H1 (cell line): ENCODE measurements at places on chromosomes 6 and 20. TPM values are rescaled to one million over a fixed set of nuclear protein-coding genes. Genes with fewer than 3 reads are reported as not detected.

C6orf58 gene
- not detected in 2 replicates for total RNA-seq

BMP7 gene
- total RNA-seq = 7.2 and 9.2 TPM in 2 replicates

SNX21 gene
- total RNA-seq = 16.1 and 16.8 TPM in 2 replicates

CDH22 gene
- 0.39 and 0.46 TPM in 2 replicates for total RNA-seq

RBPJL gene
- total RNA-seq = 0.67 and 0.73 TPM in 2 replicates

UBE3D gene
- total RNA-seq = 16.3 and 17.8 TPM in 2 replicates

LRRC1 gene
- 15.9 and 16.2 TPM in 2 replicates for total RNA-seq

PKIB gene
- 72.0 and 73.3 TPM in 2 replicates for total RNA-seq

SLC17A3 gene
- not detected in 2 replicates for total RNA-seq

NTSR1 gene
- 0.75 and 0.89 TPM in 2 replicates for total RNA-seq

NNAT gene
- total RNA-seq = 66.8 and 71.5 TPM in 2 replicates

NMBR gene
- not detected in 2 replicates for total RNA-seq

KCNS1 gene
- total RNA-seq = 1.8 and 1.9 TPM in 2 replicates

EEF1A2 gene
- total RNA-seq = 25.8 and 27.9 TPM in 2 replicates

ULBP2 gene
- total RNA-seq = not detected in 2 replicates

UST gene
- total RNA-seq = 31.9 and 34.5 TPM in 2 replicates

DNMT3B gene
- total RNA-seq = 1,016 and 1,038 TPM in 2 replicates
